ENCODE measurements at places on chromosomes 3 and 15.
A peak's percentile ranks its signal among the peaks of the same experiment; 100 is the strongest.

- DNase-seq: no peak
Measured at GRCh38 chr3:17800232-17800631, 57.8 kb upstream of the TBC1D5 start.

GRCh38 chr15:77312523-77312922 is 107.4 kb downstream of the PEAK1 start:
- no peak for DNase-seq

DNA sequence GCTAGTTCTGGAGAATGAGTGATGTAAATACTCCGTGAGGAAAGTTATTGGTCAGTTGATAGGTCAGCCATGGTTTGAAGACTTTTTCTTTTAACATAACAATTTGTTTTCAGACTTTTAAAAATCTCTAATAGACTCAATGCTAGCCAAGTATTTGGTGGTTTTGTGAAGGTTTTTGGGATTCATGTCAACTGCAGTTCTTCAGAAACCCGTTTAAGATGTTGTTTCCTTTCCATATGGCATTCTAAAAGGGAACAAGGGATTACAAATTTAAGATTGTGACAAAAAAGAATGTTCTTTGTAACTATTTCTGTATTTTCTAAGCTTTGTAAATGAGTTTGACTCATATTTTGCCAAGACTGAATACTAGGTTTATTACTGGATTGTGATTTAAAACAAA is 281.7 kb upstream of the COL8A1 start:
- no peak for DNase-seq

DNA sequence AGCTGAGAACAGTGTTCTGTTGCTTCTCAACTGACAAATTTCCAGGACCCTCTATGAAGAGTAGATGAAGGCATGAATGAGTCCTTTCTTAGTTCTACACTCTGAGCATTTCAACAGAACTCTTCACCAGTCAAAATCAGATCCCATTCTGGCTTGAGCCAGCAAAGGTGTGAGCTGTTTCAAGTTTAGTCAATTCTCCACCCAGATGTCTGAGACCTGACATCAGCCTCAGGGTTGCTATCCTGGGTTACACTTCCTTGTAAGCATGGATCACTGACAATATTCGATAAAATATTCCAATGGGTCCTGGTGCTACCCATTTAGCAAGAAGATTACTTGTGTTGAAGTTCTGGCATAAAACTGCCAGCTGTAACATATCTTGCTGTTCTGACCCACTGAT is 97.6 kb upstream of the PPP2R3A start:
- no peak for DNase-seq

GRCh38 chr15:68184616-68185480 is 20.3 kb downstream of the CALML4 start:
- no peak for DNase-seq

- DNase-seq: no peak
Measured at GRCh38 chr15:71713191-71713809, 97.1 kb upstream of the NR2E3 start.

DNA sequence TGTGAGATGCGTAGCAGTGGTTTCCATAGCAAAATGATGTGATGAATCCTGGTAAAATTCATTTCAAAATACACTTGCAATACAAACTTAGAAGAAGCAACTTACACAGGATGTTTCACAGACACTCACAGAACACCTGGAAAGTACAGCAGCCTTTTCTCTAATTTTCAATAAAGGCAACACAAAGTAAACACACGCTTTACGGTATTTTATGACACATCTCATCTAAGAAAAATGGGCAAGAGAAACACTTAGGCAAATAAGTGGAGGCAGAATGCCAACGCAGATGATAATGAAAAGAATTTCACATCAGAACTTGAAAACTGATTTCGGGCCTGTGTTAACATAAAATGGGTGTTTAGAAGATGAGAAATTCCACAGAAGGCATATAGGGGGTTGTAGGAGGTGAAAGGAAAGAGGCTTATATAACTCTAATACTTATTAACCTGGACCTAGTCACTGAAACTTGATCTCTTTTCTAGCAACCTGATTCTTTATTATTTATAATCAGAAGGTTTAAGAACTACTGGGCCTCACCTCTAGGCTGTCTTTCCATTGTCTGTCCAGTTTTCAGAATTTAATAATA is 25.6 kb upstream of the MAP3K13 start:
- no peak for DNase-seq

DNA sequence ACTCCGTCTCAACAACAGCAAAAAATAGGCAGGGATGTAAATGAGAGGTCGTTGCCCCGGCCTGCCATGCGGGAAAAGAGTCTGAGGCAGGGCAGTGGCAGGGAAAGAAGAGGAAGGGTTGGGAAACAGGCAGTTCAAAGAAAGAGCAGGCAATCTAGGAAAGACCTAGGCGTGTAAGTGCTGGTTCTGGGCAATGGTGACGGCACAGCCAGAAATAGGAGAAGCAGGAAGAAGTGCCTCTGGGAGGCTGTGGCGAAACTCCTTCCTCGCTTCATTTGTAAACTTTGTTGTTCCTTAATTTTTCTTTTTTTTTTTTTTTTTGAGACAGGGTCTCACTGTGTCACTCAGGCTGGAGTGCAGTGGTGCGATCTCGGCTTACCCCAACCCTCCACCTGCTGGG is 4.3 kb downstream of the SLC51A start:
- peak; percentile 80 for DNase-seq
